ENCODE measurements at places on chromosomes 7 and 10.

DNA sequence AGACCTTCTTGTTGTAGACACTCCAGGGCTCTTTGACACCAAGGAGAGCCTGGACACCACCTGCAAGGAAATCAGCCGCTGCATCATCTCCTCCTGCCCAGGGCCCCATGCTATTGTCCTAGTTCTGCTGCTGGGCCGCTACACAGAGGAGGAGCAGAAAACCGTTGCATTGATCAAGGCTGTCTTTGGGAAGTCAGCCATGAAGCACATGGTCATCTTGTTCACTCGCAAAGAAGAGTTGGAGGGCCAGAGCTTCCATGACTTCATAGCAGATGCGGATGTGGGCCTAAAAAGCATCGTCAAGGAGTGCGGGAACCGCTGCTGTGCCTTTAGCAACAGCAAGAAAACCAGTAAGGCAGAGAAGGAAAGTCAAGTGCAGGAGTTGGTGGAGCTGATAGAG is 5.5 kb downstream of the GIMAP7 start:
- no peak for DNase-seq

DNA sequence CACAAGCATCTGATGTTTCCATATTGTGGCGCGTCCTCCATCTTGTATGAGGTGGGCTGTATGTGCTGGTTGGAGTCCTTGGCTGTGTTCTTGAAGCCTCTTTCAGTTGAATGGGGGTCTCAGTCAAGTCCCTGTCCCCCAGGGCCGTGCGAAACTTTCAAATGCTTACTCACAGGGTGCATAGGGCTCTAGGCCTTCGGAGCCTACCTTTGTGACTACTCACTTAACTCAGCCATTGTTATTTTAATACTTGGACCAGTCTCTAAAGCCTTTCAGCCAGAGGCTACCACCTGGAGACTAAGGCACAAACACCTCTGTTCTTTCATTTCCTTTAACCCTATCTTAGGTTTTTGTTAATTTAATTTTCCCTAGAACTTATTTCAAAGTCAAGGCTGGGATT is 785.9 kb downstream of the GATA3 start:
- DNase-seq = no peak

- no peak for DNase-seq
Measured at GRCh38 chr7:5193880-5194279, 3.8 kb downstream of the WIPI2 start.

DNA sequence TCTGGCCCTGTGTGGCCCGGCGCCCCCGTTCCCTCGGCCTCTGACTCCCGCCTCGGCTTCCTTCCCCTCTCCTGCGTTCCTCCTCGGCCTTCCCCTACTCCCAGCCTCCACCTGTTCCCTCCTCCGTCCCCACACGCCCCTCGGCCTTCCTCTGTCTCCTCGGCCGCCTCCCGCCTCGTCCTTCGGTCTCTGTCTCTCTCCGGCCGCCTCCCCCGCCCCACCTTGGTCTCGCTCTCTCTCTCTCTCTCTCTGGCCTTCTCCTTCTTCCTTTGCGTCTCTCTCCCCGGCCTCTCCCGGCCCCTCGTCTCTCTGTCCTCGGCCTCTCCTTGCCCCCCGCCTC is 588 bp downstream of the GET4 start:
- DNase-seq = peak; percentile 2

DNA sequence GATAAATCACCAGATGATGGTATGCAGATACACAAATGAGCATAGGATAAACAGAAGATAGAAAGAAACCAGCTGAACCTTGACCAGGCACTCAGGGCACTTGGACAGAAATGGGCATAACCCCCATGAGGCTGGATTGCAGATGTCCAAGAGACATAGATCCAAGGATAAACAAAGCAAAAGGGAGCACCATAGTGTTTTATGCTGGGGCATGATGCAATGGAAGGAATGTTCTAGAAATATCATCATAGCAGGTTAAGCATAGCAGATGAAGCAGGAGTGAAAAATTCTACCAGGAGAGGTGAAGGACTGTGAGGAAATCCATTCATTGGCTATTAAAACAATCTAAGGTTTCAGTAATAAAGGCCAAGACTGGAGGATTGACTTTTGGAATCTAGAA is 70.5 kb upstream of the TES start:
- no peak for DNase-seq

DNA sequence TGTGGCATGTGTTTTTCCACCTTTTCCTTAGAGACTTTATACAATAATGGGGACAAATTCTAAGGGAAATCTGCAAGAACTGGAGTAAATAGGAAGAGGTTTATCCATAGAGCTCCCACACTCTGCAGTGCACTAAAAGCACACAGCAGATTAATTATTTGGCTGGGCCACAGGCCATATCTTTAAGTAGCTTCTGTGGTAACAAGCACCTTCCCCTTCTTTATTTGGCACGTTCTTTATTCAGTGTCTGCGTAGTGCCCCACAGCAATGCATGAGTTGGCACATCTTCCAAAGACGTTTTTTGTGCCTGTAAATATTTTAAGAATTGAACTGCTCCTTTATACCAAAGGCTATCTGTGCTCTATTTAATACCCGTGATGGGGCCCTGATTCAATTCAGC is 104.9 kb upstream of the MBL2 start:
- DNase-seq = no peak

- DNase-seq = no peak
Measured at GRCh38 chr10:110774069-110775019, 97.4 kb upstream of the PDCD4 start.

- no peak for DNase-seq
Measured at GRCh38 chr10:125095776-125096175, 64.6 kb downstream of the CTBP2 start.

DNA sequence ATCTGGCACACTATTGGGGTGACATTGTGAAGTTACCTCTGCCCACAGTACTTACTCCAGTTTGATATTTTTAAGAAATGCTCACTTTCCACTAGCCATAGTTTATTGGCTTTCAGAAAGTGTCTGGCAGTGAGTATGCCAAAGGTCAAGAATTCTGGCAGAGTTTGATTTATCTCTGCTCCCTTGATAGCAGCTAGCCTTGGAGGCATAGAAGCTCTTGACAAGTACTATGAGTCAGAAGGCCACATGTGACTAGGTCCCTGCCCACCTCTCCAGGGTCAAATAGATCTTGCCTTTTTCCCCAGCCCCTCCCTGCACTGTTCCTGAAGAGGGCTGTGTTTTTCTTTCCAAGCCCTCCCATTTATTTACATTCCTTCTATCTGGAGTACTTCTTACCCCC is 202.2 kb downstream of the AUTS2 start:
- DNase-seq = no peak

DNA sequence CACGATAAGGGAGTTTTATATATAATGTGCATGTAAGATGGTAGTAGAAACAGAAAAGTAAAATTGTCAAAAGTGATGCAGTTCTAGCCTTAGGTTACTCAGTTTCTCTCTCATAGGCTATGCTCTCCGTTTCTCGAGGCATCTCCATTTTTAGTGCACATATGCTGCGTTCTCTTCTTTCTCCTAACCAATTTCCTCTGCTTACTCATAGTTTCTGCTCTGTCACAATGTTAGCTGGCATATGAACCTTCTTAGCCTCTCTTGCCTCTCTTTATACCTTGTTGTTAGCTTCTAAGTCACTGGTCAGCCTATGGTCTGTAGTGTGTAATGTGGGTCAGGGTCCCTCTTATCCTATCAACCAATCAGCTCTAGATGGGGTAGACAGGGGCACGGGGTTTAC is 280.6 kb upstream of the ETV1 start:
- DNase-seq = no peak

GRCh38 chr7:44156453-44157010 is 15.4 kb upstream of the MYL7 start:
- no peak for DNase-seq

DNA sequence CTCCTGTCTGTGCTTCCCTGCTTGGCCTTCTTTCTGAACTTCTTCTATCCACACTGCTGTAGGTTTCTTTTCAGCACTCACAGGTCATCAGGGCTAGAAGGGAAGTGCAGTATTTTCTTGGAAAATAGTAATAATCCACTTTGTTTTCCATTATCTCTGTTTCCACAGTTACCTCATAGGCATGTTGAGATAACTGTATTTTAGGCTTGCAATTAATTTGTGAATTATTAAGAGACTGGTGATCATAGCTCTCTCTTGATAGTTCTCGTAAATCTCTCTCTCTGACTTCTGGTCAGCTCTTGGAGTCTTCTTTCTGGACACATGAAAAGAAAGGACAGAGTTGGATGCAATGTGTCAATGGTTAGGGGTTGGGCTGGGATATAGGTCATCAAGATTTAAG is 243.6 kb upstream of the IGFBP3 start:
- no peak for DNase-seq

DNA sequence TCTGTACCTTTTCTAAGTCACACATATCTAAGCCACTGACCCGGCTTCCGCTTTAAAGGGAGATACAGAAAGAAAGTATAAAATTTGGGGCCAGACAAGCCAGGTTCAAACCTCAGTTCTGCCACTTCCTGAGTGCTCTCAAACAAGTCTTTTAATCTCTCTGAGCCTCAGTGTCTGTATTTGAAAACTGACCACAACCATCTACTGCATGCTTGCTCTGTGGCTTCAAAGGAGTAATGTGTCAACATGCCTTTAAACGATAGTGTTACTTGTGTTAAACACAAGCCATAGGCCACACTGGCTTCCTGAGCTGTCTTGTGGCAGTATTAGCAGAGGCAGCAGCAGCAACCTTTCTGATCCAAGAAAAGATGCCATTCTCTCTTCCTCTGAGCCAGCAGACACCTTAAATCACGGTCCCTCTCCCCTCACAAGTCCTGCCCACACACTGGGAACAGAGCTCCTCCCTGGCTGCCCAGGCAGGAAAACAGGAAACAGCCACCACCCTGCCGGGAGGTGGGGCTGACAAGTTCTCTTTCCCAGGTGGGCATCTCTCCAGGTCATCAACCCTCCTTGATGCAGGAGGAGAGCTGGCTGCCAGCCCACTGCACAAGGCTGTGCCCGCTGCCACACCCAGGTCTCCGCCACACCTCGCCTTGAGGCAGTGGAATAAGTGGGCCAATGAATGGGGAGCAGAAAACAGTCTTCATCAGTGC is 10.7 kb downstream of the HIP1 start:
- DNase-seq = no peak

DNA sequence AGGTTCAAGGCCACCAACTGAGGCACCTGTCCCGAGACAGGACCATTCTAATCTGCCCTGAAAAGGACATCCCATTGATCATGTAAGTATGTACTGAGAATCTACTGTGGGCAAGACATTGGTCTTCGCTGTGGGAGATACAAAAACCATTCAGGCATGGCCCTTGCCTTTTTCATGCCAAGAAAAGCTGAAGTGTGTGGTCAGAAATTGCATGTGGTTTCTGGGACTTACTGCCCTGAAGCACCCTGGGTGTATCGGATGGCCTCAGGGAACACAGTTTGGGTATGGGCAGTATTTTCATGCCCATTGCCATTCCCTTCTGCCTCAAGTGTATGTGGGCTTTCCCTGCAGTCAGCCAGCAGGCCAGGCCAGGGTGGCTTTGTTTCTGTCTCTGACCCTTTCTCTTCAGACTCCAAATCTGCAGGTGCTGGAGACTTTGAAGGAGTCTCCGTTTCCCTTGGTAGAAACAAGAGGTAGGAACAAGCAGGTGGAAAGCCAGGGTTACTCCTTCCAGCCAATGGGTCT is 285.7 kb downstream of the ZEB1 start:
- no peak for DNase-seq

- DNase-seq = no peak
Measured at GRCh38 chr10:63917363-63917762, 396.2 kb downstream of the REEP3 start.

DNA sequence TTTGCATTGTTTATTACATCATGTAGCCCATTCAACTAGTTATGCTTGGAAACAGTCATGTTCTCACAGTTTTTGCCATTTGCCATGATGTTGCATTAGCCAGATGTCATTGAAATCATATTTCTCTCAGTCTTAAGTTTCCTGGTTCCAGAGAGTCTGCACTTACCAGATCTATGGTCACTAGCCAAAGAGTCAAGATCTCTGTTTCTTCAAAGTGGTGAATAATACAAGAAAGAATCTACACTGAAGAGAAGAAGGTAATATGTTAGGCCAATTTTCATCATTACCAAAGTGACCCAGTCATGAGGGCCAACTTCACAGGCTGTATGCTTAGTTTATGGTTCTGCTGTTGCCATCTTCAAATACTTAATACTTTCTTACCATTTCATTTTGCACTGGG is 89.0 kb upstream of the PHYHIPL start:
- DNase-seq = no peak

DNA sequence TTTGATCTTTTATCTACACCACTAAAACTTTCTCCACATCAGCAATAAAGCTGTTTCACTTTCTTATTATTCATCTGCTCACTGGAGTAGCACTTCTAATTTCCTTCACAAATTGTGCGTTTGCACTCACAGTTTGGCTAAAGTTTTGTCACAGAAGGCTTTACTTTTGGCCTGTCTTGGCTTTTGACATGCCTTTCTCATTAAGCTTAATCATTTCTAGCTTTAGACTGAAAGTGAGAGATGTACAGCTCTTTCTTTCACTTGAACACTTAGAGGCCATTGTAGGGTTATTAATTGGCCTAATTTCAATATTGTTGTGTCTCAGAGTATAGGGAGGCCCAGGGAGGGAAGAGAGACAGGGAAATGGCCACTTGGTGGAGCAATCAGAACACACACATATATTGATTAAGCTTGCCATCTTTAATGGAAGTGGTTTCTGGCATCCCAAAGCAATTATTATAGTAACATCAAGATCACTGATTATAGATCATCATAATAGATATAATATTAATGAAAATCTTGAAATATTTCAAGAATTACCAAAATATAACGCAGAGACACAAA is 512.5 kb downstream of the ETV1 start:
- DNase-seq = no peak

DNA sequence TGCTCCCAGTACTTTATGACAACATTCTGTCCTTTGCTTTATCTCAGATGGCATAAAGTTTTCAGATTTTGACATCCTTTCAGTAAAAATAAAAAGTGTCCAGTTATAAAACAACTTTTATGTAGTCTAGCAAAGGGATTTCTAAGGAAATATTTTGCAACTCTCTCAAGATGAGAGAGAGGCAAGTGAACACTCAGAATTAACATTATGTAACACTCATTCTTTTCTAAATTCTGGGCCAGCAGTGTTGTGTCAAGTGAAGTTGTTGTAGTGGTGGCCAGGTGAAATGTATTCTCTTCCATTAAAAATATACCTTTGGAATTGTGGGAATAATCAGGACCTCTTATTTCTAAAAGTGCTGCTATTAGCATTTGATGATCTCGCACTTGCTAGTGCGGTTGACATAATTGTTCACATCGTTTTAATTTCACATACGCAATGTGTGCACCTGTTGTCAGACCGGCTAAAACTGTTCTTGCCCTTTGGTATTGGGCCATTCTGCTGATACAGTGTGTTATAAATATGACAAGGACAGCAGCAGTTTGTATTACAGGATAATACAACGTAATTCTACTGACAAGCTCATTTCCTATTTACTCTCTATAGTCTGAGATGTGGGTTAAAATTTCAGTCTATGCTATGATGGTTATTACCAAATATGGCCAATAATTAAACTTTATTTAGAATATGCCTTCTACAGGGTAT is 23.8 kb downstream of the CPED1 start:
- DNase-seq = no peak

- no peak for DNase-seq
Measured at GRCh38 chr7:123366626-123367025, 166.9 kb upstream of the SLC13A1 start.
